H7 (cell line): ENCODE measurements at places on chromosomes 12 and 14.

- DNase-seq, result no peak
Observed at GRCh38 chr12:68319988-68320623, 12.1 kb downstream of the MDM1 start.

- DNase-seq, result no peak
Observed at GRCh38 chr14:54189748-54190354, 207.0 kb upstream of the CDKN3 start.

DNA sequence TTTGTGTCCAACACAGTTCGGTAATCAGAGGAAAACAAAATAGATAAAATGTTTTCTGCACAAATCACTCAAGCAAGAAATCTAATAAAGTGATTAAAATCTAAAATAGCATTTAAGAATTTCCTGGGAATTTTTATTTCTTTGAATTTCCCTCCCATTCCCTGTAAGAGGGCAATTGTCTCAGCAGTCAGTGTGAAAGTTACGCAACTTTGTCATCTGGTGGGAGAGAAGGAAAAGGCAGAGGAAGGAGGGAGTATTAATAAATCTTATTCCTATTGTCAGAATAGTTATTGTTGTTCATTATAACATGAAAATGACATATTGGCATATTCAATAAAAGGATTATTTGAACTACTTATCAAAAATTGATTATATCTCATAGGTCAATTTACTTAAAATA, 464.9 kb downstream of the PRKD1 start:
- DNase-seq, result no peak

DNA sequence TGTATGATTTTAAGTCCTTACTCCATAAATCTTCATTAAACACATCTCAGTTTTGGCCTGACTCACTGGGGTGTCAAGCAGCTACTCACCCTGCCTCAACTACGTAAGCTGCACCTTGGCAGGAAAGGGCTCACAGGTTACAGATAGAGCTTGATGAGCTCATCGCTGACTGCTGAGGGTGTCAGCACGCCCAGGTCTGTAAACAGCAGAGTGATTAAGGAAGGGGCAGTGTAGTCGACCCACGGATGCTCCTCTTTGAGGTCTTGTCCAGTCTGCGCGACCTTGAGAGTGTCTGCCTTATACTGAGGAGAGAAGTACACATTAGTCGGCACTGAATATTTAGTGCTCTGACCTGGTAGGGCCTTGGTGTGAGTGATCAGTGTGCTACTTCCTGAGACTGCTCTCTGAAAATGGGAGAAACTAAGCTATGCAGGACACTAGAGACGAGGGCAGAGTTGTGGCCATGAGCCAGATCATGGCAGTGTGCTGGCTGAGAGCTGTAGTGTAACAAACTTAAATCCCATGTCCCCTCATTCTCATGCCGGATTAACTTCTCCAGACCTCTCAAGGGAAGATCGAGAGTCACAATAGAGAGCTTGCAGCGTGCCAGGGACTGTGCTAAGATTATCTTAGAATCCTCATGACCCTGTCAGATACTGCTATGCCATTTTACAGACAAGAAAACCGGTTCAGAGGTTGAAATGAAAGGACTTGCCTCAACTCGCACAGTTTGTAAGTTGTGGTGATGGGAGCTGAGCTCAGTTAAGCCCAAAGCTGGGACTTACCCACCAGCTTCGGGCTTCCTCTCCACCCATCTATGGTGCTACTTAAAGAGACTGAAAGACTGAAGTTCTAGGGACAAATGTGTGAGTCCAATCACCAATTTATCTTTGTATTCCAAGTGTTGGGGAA, 11.6 kb downstream of the EIF2B1 start:
- no peak for DNase-seq

DNA sequence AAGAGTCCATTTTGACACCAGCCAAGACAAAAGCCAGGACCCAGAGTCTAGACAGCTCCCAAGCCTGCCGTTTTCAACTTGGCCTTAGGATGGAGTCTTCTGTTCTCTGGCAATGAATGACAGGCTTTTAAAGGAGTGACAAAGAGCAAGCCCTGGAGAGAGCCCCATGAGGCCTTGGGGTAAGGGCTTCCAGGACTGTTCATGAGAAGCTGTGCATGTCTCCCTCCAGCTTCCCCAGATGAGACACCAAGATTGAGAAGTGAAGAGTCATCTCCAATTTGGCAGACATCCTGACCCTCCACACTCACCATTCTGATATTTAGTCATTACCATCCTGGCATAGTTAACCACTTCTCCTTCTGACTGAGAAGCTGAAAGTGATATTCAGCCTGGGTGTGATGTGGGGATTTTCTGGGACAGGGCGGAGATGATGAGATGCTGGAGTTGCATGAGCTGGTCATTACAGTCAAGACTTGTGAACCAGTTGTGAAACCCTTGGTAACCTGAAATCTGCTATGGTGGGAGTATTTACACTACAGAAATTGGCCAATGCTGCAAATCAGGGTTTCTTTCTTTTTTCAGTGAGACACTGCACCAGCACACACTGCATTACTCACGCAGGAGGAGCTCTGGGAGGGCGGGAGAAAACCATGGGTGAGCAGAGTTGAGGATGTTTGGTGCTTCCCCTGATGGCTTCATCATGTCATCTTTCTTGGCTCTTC, 77.8 kb downstream of the VCPKMT start:
- no peak for DNase-seq

- DNase-seq, result no peak
Observed at GRCh38 chr14:94447206-94447605, 5.4 kb downstream of the SERPINA11 start.

- DNase-seq, result no peak
Observed at GRCh38 chr12:93426412-93426805, 15.3 kb downstream of the UBE2N start.

GRCh38 chr14:56221382-56222128, 103.3 kb downstream of the PELI2 start:
- DNase-seq, result no peak

- DNase-seq, result no peak
Observed at GRCh38 chr14:26517771-26518170, 80.1 kb downstream of the NOVA1 start.
